ENCODE measurements at places on chromosomes 11 and 22.

- DNase-seq: no peak
These were observed 134.8 kb downstream of the LARGE1 start for GRCh38 chr22:33785283-33785968.

- no peak for DNase-seq
These were observed 3.7 kb downstream of the OMP start for GRCh38 chr11:77106321-77106720.

DNA sequence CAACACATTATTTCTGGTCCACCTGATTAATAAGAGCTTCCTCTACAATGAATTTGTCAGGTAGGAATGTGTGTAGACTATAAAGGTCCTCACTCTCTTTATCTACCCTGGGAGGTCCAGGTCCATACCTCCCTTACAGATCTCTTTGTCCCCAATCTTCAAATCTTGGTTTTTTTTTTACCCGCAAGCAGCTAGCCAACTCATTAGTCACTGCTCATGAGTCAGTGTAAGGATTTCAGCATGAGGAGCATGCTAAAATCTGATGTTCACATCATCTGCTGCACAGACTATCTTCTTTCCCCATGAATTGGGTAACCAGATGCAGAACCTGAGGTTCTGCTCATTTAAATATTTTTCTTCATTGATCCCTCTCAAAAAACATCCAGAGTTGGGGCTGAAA, 397.0 kb upstream of the ISX start:
- no peak for DNase-seq

DNA sequence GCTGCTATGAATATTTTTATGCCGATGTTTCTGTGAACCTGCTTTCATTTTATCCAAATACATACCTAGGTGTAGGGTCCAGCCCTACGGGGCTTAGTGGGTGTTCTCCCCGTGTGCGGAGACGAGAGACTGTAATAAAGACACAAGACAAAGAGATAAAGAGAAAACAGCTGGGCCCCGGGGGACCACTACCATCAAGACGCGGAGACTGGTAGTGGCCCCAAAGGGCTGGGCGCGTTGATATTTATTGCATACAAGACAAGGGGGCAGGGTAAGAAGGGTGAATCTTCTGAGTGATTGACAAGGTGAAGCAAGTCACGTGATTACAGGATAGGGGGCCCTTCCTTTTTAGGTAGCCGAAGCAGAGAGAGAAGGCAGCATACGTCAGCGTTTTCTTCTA, 920.1 kb downstream of the BRD1 start:
- DNase-seq: no peak

- no peak for DNase-seq
These were observed 1.9 kb downstream of the CDON start for GRCh38 chr11:126060757-126061171.

- no peak for DNase-seq
These were observed 81.7 kb upstream of the NECTIN1 start for GRCh38 chr11:119810478-119811232.

DNA sequence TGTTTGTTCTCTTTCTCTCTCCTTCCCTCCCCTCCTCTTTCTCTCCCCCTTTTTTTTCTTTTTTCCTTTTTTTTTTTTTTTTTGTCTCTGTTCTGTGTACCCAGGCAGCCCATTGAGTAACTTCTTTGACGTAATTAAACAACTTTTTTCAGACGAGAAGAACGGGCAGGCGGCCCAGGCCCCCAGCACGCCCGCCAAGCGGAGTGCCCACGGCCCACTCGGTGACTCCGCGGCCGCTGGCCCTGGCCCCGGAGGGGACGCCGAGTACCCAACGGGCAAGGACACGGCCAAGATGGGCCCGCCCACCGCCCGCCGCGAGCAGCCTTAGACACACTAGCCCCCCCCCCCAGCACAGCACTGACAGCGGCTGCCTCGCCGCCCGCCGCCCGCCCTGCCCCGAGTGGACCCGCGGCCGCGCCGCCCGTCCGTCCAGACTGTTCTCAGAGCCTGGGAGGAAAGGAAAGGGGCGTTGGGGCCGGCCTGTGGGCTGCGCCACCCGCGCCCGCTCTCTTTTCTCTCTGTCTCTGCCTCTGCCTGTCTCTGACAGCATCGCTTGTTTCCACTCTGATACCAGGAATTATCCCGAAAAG, 26.1 kb downstream of the MOB2 start:
- no peak for DNase-seq

DNA sequence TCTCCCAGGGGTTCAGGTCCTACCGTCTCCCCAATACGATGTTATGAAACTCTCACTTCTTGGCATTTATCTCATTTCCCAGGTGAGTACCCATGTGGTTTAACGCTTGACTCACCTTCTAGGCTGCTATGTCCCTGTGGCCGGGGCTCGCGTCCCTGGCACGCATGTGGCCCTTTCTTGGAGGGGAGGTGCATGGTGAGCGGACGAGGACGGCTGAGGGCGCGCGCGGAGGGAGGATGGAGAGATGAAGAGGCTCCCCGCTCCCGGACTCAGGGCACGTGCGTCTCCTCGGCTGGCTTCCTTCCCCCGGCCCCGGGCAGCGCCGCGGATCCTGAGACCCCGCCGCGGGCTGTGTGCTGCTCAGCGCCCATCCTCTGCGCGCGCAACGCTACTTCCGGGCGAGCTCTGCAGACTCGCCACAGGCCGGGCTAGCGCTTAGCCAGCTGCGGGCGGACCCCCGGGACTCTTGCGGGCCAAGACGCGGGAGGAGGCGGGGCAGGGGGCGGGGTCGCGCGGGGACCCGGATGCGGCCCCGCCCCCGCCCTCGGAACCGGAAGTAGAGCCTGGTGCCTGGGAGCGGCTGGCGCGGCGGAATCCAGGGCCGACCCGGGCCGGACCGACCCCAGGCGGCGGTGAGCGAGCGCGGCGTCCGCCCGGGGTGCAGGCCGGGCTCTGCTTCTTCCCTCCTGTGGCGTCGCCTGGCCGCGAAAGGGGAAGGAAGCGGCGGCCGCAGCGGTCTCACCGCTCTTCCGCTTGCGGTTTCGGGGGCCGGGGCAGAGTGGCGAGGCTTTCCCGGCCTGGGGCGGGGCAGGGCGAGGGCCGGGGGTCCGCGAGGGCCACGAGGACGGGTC, at the start of gene CTTN:
CTTN (plus strand) TSS at position 547 of the 851 bp plus-strand sequence. CDS start 8,769 bp downstream, outside the sequence.
- DNase-seq: no peak

DNA sequence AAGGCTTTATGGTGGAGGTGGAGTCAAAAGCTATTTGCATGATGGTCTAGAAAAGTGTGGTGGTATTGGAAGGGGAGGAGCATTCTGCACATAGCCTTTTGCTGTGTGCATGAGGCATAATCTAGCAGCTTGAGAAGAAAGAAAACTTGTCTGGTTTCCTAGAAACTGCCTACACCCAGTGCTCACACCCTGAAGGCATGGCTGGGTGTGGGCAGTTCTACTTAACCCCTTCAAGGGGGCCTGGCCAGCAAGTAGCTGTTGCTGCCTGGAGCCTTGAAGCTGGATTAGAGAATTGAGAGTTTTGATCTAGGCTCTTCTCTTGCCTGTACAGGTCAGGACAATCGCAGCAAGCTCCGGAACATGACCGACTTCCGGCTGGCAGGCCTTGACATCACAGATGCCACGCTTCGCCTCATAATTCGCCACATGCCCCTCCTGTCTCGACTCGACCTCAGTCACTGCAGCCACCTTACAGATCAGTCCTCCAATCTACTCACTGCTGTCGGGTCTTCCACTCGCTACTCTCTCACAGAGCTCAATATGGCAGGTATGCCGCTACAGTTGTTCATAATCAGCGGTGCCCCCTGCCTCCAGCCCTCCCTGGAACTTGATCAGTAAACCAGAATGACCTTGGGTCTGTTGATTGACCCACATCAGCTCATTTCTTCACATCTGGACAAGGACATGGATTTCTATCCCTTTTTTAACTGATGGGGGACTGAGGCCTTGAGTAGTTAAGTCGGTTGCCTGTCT, 12.2 kb upstream of the GRK2 start:
- DNase-seq: no peak

GRCh38 chr11:69535908-69536307, 54.4 kb downstream of the LINC01488 start:
- DNase-seq: no peak

GRCh38 chr11:65479184-65480145, 19.4 kb upstream of the MALAT1 start:
- DNase-seq: no peak

- no peak for DNase-seq
These were observed 16.5 kb downstream of the CERK start for GRCh38 chr22:46721501-46722085.

- no peak for DNase-seq
These were observed 96.1 kb downstream of the SHANK2 start for GRCh38 chr11:71156301-71156700.

GRCh38 chr22:49368221-49368975, 459.3 kb downstream of the BRD1 start:
- DNase-seq: no peak

DNA sequence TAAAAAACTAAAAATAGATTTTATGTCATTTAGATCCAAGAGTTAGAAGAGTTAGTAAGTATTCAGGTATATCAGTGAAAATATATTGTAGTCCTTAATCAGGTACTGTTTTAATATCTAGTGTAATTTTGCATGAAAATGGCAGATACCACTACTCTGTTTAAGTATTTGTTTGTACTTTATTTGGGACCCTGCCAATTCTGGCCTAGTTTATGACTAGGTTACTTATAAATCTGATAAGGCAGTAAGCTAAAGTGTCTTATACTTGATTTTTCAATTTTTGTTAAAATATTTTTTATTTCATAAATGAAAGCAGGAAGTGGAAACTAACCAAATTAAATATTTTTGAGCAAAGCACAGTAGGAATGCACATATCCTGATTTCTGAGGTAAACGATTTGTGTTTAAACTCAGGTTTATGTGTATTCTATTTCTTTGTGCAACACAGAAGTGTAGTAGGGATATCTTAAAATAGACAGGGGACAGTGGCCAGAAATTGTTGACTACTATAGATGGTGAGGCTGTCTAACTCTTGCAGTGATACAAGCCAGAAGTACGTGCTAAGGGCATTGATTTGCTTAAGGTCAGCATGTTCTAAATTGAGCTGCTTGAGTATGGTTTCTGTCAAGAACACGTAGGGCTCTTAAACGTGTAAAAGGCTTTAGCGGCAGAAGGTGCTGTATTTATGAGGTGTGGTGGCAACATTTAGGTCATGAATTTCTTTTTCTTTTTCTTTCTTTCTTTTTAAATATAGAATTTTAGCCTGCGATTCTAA, 34.0 kb downstream of the HIPK3 start:
- no peak for DNase-seq

DNA sequence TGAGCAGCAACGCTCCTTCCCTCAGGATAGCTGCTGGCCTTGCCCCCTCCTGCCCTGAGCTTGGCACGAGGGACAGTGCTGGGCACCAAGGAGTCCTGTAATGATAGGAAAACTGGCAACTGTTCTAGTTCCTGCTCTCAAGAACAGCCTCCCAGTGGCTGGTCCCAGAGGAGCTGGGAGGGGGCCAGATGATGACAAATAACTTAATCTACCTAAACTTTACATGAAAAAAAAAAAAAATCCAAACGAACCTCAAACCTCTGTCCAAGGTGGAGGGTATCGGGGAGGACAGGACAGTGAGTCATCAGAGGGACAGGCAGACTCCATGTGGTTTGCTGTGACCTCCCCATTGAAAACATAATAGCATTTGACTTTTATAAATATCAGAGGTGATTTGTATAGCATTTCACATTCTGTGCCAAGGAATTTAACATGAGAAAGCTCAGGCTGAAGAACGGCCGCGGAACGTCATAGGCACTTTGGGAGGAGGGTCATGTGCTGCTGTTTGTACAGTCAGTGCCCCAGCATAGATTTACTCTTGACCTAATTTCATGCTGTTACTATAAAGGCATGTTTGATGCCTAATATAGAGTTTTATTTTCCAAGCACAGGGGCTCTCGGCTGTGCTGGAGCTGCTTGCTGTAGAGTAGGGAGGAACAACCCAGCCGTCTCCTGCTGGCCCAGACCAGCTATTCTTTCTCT, 98.2 kb upstream of the NNMT start:
- no peak for DNase-seq

DNA sequence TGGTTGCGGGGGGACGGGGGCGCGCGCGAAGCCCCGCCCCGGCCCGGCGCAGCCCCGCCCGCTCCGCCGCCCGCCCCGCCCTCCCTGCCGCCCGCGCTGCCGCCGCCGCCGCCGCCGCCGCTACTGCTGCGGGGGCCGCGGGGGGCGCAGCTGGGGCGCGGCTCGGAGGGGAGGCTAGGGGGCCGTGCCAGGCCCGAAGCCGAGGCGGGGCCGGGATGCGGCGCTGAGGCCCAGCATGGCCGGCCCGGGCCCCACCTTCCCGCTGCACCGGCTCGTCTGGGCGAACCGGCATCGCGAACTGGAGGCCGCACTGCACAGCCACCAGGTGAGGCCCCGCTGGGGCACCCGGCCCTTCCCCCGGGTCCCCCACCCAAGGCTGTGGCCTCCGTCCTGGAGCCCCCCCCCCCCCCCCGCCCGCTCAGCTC, at the start of gene ANKRD13D:
ANKRD13D (plus strand) TSS at position 78 of the 425 bp plus-strand sequence; CDS start at position 236, 158 bp downstream.
- no peak for DNase-seq

- no peak for DNase-seq
These were observed 516 bp downstream of the LRFN4 start for GRCh38 chr11:66857234-66857926.

- no peak for DNase-seq
These were observed 130.7 kb upstream of the RCN1 start for GRCh38 chr11:31960126-31960525.

- DNase-seq: peak; percentile 33
These were observed 24.2 kb downstream of the TSKU start for GRCh38 chr11:76807206-76807875.

- no peak for DNase-seq
These were observed 1.1 kb downstream of the GVQW3 start for GRCh38 chr11:76382209-76382608.

GRCh38 chr22:46803031-46803880, 40.8 kb downstream of the TBC1D22A start:
- DNase-seq: peak; percentile 52

DNA sequence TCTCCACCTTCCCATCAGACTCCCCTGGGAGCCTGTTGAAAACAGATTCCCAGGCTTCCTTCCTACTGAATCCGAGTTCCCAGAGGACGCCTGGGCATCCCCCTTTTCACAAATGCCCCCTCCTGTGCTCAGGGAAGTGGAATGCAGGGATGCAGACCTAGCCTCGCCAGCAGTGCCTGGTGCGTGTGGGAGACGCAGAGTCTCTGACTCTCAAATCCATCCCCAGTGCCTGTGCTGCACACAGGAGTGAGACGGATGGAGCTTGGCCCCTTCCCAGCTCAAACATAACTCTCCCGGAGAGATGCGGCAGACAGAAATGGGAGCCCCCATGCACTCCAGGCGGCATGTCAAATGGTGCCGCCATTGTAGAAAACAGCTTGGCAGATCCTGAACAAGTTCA, 62.6 kb downstream of the CTTN start:
- DNase-seq: no peak

GRCh38 chr11:127506647-127507046, 506.1 kb upstream of the KIRREL3 start:
- no peak for DNase-seq

DNA sequence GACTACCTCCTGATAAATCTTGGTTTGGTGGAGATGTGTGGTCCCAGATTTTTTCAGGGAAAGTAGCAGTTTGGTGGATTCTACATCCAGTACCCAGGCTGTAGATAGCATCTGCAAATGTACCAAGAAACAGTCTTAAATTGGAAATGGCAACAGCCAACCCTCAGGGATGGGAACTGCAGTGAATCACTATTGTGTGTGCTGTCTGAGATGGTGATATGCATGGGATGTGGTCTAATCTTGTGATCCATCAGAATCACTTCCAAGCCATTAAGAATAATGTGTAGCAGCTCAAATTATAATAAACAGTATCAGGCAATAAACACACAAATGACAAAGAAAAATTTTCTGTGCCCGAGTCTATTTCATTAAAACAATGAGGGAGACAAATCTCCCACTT, 3.4 kb downstream of the OLFML1 start:
- DNase-seq: no peak

GRCh38 chr11:93081694-93082093, 112.2 kb downstream of the MTNR1B start:
- no peak for DNase-seq

GRCh38 chr22:27850000-27850521, 48.5 kb upstream of the MN1 start:
- DNase-seq: no peak

All from stimulated activated CD8-positive, alpha-beta memory T cell treated with anti-CD3 and anti-CD28 coated beads, Interleukin-4, amount 100 ng/mL, for 1 hour (primary cell).